ENCODE measurements at places on chromosomes 16 and 17.

DNA sequence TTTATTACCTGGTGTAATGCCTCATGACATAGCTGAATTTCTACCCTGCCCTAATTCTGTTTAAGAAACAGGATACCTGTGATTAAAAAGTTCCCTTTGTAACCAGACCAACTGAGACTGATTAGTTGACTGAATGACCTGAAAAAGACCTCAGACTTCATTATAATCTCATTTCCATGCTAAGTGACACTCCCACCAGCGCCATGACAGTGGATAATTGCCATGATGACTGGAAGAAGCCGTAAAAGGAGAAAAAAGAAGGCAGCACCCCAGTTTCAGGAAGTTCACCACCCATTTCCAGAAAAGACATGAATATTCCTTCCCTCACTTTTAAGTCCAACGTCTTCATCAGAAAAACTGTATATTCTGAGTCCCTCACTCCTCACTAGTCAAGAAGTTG is 125.6 kb upstream of the HS3ST4 start:
- DNase-seq, result no peak

- no peak for DNase-seq
Observed at GRCh38 chr17:48725004-48725287, 2.0 kb downstream of the PRAC2 start.

GRCh38 chr17:34974794-34975785 is 5.2 kb upstream of the LIG3 start:
- no peak for DNase-seq

DNA sequence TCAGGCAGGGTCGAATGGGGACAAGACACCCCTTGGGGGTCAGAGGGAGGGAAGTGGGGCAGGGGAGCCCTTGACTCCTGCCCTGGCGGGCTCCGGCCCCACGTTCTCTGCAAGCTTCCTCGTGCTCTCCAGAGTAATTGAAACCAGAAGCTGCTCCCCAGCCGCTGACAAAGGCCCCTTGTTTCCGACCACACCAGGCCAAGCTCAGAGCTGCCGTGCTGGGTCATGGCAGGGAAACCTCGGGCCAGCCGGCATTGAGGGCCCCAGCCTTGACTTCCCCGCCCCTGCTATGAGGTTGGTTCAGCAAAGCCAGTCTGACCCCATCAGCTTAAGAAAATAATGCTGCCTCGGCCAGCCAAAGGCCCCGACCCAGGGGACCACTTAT is 43.3 kb downstream of the TIMM22 start:
- no peak for DNase-seq

DNA sequence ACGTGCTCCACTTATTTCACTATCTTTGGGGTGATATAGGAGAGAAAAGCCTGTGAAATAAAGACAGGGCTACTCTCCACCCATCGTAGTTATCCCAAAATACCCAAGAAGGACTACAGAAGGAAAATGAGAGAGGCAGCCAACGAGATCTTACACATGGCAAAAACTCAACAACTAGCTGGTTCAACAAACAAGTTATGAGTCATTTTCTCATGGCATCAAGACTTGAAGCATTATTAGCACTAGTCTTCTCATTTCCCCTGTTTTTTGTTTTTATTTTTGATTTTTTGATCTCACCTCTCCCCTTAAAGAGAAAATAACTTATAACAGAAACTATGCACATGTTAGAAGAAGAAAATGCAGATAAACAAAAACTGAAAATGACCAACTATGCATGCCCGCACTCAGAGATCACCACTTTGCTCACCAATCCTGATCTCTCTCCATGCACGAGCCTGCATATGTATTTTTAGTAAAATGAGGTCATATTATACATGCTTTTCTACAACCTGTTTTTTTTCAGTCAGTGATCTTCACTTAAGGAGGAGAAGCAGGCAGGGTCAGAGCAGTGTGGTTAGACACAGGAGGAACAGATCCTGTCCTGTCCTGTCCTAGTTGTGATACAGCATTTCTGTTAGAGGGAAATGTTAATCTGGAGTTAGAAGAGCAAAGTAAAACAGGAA is 22.8 kb downstream of the FAM117A start:
- DNase-seq, result peak; percentile 48

DNA sequence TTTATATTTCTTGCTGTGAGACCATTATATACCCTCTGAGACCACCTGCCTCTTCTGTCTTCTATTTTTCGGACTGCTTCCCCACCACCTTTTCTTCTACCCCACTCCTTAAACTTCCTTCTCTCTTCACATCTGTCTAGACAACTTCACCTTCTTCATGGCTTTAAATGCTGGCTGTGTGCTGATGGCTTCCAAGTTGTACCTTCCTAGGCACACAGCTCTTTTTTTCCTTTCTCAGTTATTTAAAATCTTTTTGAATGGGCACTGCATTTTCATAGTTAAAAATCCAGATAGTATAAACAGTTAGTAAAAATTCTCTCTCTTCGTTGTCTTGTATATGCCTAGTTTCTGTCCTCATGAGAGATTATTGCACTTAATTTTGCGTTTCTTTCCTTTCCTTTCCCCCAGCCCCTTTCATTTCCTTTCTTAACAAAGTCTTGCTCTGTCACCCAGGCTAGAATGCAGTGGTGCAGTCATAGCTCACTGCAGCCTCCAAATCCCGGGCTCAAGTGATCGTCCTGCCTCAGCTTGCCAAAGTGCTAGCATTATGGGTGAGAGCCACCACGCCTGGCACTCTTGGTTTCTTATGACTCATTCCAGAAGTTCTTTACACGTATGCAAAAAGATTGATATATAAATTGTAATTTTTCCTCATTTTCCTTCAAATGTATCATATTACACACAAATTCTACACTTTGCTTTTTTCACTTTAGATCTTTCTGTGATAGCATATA is 114.3 kb downstream of the NPIPB5 start:
- DNase-seq, result no peak

GRCh38 chr17:30238387-30239088 is 3.0 kb upstream of the SLC6A4 start:
- no peak for DNase-seq

GRCh38 chr16:12319428-12320035 is 343.0 kb downstream of the SNX29 start:
- DNase-seq, result no peak

DNA sequence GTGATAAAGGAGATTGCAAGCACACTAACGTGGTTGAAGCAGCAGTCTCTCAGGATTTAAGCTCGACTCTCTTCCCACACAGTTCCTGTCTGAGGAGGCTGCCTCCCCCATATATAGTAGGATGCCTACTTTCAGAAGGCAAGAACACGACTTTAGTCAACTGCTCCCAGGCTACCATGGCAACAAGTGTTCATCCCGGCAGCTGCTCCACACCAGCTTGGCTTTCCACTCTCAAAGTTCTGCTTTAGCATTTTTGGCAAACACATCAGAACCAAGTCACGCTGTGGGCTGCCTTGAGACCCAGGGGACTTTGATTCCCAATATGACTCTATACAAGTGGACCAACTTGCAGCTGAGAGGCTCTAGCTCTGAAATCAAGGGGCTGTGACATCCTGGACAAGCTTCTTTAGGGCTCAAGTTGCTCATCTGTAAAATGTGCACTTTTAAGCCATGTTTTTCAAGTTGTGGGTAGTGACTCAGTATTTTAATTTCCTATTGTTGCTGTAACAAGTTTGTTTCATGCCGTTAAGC is 16.5 kb downstream of the ZP2 start:
- DNase-seq, result peak; percentile 17

GRCh38 chr16:58125781-58126335 is 3.3 kb downstream of the CFAP20 start:
- DNase-seq, result no peak

DNA sequence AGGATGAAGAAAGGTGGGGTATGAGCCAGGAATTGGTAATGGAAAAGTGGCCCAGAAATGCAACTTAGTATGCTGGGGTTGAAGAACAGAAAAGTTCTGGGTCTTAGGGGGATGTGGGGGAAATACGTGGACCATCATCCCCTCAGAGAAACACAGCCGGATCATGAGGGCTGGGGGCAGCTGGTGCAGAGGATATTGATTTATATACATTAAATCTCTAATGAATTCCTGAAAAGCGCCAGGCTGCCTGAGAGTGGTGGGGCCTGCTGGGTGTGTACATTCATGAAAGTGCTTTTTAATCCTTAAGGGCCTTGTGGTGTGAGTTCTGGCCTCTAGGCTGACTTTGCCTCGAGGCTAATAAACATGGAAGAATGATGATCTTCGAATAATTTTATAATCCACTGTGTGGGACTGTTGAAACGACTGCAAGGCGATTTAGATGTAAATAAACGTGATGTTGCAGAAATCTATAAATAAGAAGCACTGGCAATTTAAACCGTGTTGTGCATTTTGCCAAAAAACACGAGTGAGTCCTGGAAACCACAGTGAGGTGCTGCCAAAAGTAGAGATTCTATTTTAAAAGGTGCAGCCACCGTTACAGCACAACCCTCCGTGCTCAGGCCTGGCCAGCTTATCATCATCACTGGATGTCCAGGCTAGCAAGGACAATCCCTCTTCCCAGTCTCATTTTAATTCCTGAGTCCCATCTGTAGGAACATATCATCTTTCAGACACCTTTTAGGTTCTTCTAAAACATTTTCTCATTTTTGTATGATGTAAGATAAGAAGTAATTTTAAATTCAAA is 32.1 kb downstream of the PRKAR1A start:
- DNase-seq, result no peak

DNA sequence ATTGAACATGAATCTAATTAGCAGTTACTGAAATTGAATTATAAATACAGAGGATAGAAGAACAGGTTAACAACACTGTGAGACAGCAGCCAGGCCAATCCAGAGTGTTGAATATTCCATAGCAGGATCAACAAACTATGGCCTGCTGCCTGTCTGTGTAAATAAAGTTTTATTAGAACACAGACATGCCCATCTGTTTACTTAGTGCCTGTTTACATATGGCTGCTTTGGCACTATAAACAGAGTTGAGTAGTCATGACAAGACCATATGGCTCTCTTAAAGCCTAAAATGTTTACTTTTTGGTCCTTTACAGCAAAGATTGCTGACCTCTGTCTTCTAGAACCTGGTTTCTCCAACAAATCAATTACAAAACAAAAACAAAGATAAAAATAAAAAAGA is 115.4 kb upstream of the CDC42EP4 start:
- DNase-seq, result no peak

Data from GM10248 (cell line).